NCI-H526 treated with DMSO at 0.1 percent for 48 hours (cell line): ENCODE measurements at places on chromosomes 4 and X.

DNA sequence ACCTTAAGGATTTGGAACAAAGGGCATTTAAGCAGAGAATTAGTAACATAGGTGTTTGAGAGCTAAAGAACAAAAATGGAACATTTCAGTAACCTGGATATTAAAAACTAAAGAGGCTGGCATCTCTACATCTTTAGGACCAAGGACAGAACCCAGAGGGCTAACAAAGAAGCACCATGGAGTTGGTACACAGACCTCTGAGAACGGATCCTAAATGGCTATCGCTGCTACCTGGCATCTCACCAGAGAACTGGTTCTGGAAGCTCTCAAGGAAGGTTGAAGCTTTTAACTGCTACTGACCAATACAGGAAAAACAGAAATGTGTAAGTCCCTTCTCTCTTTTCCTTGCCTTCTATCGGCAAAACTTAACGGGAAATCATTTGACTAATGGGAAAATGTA lies 118.4 kb upstream of the TLL1 start:
- DNase-seq = no peak

- DNase-seq = no peak
Observed at GRCh38 chr4:143348233-143349077, 11.8 kb downstream of the GAB1 start.

GRCh38 chrX:31227250-31227649 lies 155.4 kb upstream of the FTHL17 start:
- no peak for DNase-seq

DNA sequence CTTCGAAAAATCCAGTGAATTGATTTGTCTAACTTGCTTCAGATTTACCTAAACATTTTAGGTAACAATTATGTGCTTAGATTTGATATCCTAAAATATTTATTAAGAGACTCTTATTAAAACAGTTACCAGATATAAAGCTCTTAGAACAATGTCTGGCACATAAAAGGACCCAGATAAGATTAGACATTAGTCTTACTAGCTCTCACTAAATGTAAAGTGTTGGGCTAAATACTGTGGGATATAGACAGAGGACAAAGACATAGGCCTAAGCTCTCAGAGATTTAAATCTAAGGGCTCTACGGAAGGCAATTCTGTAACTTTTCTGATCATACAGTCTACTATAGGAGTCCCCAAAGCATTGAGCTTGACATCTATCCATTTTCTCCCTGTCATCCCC lies 94.4 kb upstream of the TRPC3 start:
- no peak for DNase-seq

DNA sequence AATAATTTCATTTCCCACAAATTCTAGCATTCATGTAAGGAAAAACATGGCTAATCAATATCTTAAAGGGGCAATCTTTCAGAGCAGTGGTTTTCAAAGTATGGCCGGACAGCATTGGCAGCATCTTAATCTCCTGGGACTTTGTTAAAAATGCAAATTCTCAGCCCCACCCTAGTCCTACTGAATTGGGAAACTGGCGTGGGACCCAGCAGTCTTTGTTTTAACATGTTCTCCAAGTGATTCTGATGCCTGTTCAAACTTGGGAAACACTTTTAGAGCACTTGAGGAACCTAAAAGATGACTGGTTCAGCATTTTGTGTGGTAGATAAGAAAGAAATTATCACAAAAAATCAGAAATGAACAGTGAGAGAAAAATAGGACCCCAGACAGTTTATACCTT lies 65.7 kb downstream of the ZFX start:
- no peak for DNase-seq

GRCh38 chr4:188779581-188779980 lies 640.3 kb downstream of the TRIML1 start:
- no peak for DNase-seq

DNA sequence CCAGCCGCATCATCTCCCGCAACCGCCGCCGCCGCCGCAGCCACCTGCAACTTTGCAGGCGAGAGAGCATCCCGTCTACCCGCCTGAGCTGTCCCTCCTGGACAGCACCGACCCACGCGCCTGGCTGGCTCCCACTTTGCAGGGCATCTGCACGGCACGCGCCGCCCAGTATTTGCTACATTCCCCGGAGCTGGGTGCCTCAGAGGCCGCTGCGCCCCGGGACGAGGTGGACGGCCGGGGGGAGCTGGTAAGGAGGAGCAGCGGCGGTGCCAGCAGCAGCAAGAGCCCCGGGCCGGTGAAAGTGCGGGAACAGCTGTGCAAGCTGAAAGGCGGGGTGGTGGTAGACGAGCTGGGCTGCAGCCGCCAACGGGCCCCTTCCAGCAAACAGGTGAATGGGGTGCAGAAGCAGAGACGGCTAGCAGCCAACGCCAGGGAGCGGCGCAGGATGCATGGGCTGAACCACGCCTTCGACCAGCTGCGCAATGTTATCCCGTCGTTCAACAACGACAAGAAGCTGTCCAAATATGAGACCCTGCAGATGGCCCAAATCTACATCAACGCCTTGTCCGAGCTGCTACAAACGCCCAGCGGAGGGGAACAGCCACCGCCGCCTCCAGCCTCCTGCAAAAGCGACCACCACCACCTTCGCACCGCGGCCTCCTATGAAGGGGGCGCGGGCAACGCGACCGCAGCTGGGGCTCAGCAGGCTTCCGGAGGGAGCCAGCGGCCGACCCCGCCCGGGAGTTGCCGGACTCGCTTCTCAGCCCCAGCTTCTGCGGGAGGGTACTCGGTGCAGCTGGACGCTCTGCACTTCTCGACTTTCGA lies 654 bp downstream of the ATOH1 start:
- DNase-seq = peak; percentile 16

GRCh38 chrX:16222151-16222550 lies 54.9 kb downstream of the MAGEB17 start:
- DNase-seq = no peak
